Uterus (tissue), 4 donors: ENCODE measurements at places on chromosomes 2 and 18.

DNA sequence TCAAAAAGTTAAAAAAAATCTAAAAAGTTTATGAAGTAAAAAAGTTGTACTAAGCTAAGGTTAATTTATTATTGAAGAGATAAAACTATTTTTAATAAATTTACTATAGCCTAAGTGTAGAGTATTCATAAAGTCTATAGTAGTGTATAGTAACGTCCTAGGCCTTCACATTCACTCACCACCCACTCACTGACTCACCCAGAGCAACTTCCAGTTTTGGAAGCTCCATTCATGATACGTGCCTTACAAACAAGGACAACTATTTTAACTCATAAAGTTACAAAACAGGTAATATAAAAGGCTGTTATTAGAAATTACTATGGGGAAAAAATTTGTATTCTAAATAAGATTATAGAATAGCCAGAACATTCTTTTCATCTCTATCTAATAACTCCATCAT is 158.9 kb upstream of the FN1 start:
- H3K27ac ChIP-seq = no peak overlapping the region
- H3K36me3 ChIP-seq = no peaks in the 10 kb centered on the region
- H3K27me3 ChIP-seq = no peaks in the 10 kb centered on the region
- H3K4me3 ChIP-seq = no peak overlapping the region
- H3K4me1 ChIP-seq = no peaks in the 10 kb centered on the region
- no peak for DNase-seq

DNA sequence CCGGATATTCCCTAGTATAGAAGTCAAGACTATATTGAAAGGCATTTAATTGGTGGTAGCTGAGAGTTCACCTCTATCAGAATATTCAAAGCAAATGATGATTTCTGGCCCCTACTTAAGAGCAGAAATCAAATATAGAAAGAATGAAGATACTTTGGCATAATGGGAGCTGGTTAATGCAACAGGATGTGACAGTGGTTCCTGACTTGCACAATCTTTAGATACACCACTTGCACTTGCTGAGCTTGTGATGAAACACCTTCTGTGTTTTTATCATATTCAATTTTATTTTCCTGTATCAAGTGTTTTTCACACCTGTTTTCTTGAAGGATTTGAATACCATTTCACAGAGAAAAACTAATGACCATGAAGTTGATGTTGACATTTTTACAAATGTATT is 124.1 kb upstream of the CDH19 start:
- no peak overlapping the region for H3K27ac ChIP-seq
- no peaks in the 10 kb centered on the region for H3K4me1 ChIP-seq
- H3K27me3 ChIP-seq = no peaks in the 10 kb centered on the region
- no peak for DNase-seq
- no peaks in the 10 kb centered on the region for H3K36me3 ChIP-seq

- DNase-seq = no peak
- no peaks in the 10 kb centered on the region for H3K4me1 ChIP-seq
- H3K27me3 ChIP-seq = no peaks in the 10 kb centered on the region
- no peaks in the 10 kb centered on the region for H3K36me3 ChIP-seq
These were observed 33.9 kb downstream of the MAP4K4 start for GRCh38 chr2:101731221-101732054.

DNA sequence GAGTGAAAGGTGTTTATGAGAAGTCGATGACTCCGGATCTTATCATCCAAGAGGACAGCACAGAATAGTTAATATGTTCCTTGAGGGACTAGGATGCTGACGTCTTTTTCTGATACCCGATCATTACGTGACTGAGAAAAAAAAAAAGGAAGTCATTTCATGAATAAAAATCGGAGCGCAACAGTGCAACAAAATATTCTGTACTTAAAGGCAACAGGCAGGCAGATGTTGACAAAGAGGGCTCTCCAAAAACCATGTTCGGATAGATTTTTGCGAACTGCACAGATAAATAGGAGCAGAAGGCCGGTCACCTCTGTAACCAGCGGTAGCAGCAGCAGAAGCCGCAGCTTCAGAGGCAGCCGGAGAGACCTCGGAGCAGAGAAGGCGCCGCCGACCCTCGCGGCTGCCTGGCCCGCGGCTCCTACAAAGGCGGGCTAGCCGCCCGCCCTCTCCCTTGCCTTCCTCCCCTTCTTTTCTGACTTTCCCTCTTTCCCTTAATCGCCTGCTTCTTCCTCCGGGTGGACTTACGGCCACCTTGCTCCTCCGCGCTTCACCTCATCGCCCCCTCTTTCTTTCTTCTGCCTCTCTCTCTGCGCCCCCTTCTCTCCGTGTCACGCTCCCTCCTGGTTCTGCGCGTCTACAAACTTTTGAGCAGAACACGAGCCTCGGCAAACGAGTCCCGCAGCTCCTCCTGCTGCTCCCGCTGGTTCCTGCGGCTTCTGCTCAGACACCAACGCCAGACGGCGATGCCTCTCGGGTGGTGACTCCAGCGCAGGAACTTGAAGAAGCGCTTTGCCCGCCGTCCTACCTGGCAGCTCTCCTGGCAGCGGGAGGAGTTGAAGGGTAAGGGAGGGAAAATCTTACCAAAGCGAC is at the start of gene ADCYAP1:
TSS of gene ADCYAP1 (plus strand) at position 654 of the 873 bp plus-strand sequence. CDS start 516 bp downstream, outside the sequence.
- H3K4me1 ChIP-seq = no peaks in the 10 kb centered on the region
- peaks cover 24% of the 10 kb centered on the region for H3K27me3 ChIP-seq
- H3K36me3 ChIP-seq = no peaks in the 10 kb centered on the region
- H3K4me3 ChIP-seq = no peak within 1 kb of the TSS
- DNase-seq = no peak

- no peak overlapping the region for H3K4me3 ChIP-seq
- H3K27me3 ChIP-seq = no peaks in the 10 kb centered on the region
- no peaks in the 10 kb centered on the region for H3K36me3 ChIP-seq
- H3K4me1 ChIP-seq = no peaks in the 10 kb centered on the region
- no peak for DNase-seq
These were observed 9.4 kb downstream of the C2orf42 start for GRCh38 chr2:70181363-70181956.
